ENCODE measurements at places on chromosomes 1 and 21. TPM values are rescaled to one million over a fixed set of nuclear protein-coding genes. Genes with fewer than 3 reads are reported as not detected.

DNA sequence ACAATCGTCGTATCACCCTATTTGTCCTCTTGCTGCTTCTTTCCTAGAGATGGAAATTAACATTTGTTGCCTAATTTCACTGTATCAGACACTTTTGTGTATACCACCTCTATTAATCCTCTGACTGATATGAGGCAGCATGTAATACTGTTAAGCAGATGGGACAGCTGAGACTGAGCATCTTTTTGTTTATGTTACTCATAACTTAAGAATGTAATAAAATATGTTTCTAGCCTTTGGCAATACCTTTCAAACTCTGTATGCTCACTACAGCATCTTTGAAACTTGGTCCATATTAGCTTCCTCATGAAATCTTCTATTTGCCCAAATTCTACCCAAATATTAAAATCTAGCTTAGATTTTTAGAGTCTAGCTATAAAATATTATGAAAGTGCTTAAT lies 2.3 kb downstream of the OR14K1 start:
- DNase-seq = no peak

GRCh38 chr1:67211589-67212563 lies 45.6 kb downstream of the IL23R start:
- no peak for DNase-seq

GRCh38 chr1:212104586-212105325 lies 69.2 kb downstream of the DTL start:
- no peak for DNase-seq

- DNase-seq = no peak
These were observed 9.3 kb downstream of the ZNF281 start for GRCh38 chr1:200400556-200400955.

DNA sequence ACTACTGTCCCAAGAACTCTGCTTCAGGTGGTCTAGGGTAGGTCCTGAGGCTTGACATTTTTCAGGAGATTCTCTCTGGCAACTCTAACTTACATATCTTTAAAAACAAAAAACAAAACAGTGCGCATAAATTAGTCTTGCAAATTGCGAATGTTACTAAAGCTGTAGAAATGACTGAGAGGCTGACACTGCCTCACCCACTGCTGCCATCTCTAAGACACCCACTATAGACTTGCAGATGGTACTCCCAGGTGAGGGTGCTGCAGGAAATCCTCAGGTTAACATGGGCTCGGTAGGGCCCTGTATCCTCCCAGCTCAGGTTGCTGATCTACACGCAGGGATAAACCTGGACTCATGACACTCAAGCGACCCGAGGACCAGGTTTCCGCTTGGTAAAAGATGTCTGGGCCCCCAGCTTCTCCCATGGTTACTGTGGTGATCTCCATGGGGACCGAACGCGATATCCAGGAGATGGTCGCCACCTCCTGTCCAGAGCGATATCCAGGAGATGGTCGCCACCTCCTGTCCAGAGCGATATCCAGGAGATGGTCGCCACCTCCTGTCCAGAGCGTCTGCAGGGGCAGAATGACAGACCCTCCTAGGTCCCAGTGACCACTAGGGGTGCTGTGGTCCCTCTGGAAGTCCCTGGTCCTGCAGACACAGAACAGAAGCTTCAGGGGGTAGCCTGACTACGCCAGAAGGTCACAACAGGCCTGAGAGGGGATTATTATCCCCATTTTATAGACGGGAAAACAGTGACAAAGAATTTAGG lies 16.2 kb upstream of the LY9 start:
- DNase-seq = no peak

PPM1J gene
- total RNA-seq = 7.7 TPM

DNA sequence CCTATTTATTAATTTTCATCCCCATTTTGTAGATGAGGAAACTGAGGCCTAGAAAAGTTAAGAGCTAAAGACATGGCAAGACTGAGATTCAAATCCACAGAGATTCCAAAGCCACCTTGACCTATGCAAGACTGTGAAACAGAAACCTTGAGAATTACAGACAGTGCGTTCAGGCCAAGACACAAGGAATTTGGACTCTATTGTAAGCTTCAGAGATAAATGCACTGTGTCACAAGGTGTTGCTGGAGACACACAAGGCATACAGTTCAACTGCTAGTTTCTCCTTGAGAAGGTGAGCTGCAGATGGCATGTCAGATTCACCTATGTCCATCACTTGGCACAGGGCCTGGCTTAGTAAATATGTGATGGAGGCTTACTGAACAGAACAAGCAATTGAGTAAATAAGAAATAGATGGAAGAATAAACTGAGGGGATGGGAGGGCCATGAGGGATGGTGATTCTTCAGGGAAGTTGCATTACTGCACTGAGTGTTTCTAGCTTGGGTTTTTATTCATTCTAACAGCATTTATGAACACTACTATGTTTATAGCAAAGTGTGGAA lies 215.0 kb downstream of the DAB1 start:
- DNase-seq = no peak

- no peak for DNase-seq
These were observed 66.7 kb downstream of the MIS18A start for GRCh38 chr21:32212116-32212515.

DNA sequence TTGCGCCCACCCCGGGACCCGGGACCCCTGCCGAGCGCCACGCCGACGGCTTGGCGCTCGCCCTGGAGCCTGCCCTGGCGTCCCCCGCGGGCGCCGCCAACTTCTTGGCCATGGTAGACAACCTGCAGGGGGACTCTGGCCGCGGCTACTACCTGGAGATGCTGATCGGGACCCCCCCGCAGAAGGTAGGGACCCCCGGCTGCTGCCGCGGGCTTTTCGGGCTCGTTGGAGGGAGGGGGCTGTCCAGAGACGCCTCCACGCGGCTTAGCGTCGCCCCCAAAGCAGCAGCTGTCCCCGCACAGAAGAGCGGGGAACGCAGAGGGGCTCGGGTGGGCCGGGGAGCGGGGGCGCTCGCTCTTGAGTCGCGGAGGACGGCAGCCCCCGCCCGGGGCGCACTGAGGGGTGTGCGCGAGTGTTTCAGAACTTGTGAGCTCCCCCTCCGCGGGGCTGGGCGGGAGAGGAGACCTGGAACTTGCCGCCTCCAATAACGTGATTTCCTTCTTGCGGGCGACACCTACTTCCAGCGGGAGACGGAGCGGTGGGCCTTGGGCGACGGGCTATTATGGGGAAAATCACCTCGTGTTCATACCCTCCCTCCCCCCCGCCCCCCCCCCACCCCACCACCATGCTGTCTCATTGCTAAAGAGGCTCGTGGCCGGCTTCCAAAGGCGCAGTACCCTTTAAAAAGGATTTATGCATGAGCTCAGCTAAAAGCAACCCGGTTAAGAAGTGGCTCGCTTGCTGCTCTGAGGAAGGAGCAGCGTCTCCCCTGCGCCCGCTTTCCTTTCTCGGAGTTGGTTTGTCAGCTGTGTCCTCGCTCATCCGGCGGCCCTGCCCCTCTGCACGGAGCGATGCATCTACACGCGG lies 664 bp downstream of the BACE2 start:
- DNase-seq = no peak

GRCh38 chr1:240093120-240093961 lies 1.7 kb downstream of the FMN2 start:
- DNase-seq = no peak

TAL1 gene
- total RNA-seq = 0.69 TPM

GRCh38 chr1:14160781-14161180 lies 437.7 kb upstream of the KAZN start:
- DNase-seq = no peak

CSF3R gene
- total RNA-seq = not detected

DNA sequence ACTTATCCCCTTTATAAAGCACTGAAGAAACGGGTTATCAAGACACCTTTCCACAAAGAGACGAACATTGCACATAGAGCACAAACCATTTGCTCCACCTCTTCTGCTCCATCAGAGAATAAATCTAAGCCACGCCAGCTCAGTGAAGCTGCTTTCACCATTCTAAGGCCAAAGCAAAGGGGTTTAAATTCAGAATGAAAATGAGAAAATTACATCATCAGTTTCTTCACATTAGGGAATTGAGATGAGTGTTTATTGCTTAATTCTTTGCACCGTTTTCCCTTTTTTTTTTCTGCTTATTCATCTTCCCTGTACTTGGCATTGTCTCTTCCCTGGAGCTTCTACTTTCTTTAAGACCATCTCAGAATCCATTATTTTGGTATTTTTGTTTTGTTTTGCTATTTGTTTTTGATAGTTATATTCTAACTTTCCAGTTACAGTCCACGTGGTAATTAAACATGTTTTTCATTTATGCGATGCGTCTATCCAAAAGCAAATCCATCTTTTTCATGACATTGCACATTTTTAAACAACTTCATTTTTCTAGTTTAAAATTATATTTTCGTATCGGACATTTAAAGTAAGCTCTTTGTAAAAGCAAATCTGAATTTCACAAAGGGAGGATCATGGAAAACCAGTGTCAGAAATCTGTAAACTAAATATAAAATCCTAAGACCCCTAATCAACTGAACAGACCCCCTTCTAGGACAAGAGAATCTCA lies 1.9 kb upstream of the OR2T34 start:
- DNase-seq = no peak

- no peak for DNase-seq
These were observed 6.1 kb downstream of the ADAMTS4 start for GRCh38 chr1:161192476-161193465.

GRCh38 chr1:197384471-197384870 lies 116.4 kb downstream of the CRB1 start:
- DNase-seq = no peak

DNA sequence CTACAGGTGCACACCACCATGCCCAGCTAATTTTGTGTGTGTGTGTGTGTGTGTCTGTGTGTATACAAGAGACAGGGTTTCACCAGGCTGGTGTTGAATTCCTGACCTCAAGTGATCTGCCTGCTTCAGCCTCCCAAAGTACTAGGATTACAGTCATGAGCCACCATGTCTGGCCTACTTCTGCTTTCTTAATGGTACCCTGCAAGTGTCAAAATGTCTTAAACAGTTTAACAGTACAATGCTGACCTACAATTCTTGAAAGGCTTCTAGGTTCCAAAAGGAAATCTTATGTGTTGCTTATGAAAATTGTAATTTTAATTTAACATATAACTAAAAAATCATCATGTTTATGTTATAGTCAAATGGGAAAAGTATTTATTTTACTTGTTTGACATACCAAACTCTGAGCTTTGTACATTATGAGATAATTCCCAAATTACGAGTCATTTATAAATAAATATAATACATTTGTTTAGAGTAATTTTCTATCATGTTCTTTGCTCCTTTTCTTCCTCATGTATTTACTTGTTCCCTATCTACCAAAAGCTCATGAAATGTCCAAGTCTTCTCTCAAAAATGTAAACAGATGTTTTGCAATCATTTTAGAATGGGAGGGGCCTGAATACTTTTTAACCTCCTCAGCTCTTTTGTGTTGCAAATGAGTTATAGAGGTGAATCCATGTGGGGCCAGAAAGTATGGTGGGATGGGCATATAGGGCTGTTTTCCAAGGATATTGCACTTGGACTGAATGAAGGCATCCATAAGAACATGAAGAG lies 8.4 kb upstream of the VCAM1 start:
- no peak for DNase-seq

DNA sequence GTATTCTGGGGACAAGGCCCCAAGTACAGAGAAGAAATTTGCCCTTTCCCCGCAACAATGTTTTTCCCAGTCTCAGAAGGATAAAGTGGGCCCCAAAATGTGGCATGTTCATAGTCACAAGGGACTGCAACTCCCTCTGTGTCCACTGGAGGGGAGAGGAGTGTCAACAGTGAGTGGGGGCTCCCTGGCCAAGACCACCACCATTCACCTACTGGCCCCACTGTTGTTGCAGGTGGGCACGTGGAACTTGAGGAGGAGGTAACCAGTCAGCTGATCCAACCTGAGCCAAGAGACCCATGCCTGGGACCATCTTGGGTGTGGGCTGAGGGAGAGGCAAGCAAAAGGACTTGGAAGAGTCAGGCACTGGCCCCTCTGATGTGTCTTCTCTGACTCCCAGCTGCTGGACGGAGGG lies 777 bp downstream of the NUDT17 start:
- DNase-seq = no peak

AMY2A gene
- total RNA-seq = not detected

DNA sequence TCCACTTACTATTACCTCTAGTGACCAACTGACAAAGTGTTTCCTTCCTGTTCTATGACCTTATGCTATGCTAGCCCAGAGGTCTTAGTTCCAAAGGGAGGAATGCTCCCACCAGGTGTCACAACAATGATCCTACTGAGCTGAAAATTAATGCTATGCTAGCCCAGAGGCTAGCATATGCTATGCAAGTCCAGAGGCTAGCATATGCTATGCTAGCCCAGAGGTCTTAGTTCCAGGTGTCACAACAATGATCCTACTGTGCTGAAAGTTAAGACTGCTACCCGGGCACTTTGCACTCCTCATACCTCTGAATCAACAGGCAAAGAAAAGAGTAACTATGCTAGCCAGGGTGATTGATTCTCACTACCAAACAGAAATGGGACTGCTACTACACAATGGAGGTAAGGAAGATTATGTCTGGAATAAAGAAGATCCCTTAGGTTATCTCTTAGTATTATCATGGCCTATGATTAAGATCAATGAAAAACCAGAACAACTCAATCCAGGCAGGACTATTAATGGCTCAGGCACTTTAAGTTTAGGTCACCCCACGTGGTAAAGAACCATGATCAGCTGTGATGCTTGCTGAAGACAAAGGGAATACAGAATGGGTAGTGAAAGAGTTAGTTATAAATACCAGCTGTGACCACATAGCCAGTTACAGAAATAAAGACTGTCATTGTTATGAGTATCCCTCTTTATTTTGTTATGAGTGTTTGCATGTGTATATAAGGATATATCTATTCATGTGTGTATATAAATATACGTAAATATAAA lies 114.1 kb downstream of the CSMD2 start:
- DNase-seq = no peak

DNA sequence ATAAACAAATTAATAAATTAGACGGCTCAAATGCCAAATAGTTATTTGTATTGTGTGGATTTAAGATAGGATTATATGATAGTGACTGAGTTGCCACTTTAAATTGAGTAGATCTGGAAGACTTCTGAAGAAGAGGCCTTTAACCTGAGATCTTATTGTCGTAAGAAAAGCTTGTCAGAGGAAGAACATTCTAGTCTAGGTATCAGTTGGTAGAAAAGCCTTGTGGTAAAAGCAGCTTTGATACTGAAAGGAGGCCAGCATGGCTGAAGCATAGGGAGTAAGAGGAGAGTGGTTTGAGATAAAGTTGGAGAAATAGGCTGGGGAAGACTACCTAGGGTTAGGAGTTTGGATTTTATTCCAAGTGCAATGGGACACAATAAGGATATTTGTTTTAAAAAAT lies 29.1 kb downstream of the SLC30A7 start:
- no peak for DNase-seq

Data from epithelial cell of proximal tubule (primary cell).